Esophagus squamous epithelium (tissue), 5 donors: ENCODE measurements at places on chromosomes 4 and X.

- DNase-seq = no peak
These were observed 81.0 kb upstream of the ZDHHC15 start for GRCh38 chrX:75603833-75604232.

DNA sequence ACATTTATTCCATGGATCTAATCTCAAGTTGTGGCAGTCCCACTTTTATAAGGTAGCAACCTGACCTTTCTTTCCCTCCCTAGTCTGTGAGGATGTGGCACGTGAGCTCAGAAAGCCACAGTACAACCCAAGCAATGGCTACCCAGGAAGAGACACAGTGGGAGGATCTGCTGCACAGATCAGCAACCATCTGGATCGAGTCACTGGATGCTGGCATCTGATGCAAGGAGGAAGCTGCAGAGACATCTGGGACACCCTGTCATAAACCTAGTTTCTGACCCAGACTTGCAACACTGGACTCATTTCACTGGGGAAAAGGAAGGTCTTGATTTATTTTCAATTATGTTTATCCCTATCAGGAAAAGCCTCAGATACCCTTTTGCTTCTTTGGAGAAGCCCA is 327.1 kb downstream of the PAPSS1 start:
- DNase-seq = no peak

DNA sequence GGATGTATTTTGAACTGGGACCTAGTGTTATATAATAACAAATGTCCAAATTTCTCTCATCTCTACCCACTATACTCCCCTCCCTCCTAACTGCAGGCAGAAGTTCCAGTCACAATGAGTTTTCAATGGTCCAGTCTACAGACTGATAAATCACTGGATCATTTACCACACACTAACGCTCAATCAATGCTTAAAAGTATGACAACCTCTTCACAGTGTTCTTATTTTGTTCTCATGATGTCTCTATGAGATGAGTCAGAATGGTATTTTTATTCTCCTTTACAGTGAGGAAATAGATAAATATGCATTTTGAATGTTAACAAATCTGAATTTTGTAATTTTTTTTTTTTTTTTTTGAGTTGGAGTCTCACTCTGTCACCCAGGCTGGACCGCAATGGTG is 83.7 kb upstream of the ETNPPL start:
- DNase-seq = no peak

GRCh38 chrX:28850955-28851354 is 263.7 kb downstream of the IL1RAPL1 start:
- DNase-seq = no peak

GRCh38 chrX:120839491-120839890 is 36.2 kb downstream of the CT47B1 start:
- DNase-seq = no peak

- no peak for DNase-seq
These were observed 114.6 kb downstream of the ARHGAP10 start for GRCh38 chr4:147846318-147847155.
